ENCODE measurements at places on chromosomes 3 and 15.

- no peak for DNase-seq
Observed at GRCh38 chr3:22606938-22607337, 596.2 kb upstream of the UBE2E2 start.

GRCh38 chr3:143000528-143000927 lies 842 bp upstream of the U2SURP start:
- DNase-seq = peak; percentile 62

- no peak for DNase-seq
Observed at GRCh38 chr15:32014953-32015352, 15.4 kb upstream of the CHRNA7 start.

GRCh38 chr3:35968043-35968622 lies 328.8 kb downstream of the ARPP21 start:
- DNase-seq = no peak

DNA sequence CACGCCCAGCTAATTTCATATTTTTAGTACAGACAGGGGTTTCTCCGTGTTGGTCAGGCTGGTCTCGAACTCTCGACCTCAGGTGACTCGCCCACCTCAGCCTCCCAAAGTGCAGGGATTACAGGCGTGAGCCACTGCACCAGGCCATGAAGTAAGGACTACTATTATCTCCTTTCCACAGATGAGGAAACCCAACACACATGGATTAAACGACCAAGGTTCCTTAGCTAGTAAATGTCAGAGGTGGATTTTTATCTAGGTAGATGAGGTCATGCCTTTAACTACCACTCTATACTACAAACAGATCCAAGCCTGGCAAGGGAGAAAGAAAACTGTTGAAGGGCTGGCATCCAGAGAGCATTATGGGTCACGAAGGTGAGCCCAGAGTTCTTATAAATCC lies 15.5 kb upstream of the TBL1XR1 start:
- DNase-seq = no peak

DNA sequence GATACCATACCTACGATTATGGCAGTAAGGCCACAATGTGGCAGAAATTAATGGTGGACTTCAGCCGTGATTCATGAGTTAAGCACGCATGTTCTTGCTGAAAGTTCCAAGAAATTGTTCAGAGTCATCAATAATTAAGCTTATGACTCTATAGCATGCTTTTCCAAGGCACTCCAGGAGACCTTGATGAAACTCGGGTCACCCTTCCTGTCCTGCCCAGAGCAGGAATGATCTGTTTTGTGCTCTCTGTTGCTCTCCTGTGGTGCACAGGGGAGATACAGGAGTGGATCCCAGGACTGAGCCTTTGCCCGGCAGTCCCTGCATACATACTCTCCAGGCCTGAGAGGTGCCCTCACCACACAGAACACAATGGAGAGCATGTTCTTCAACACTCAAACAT lies 141.6 kb upstream of the SLC2A2 start:
- no peak for DNase-seq

DNA sequence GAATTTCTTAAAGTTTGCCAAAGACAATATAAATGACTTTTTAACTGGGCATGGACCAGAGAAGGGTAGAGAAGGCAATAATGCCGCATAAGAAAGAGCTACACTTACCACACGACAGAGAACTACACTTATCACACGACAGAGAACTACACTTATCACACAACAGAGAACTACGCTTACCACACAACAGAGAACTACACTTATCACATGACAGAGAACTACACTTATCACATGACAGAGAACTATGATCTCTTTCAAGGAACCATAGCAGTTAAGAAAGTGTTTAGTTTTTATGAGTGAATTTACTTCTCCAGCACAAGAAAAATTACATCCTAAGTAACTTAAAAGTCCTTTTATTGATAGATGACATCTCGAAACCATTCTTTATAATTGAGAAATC lies 32.0 kb downstream of the DCUN1D1 start:
- no peak for DNase-seq

DNA sequence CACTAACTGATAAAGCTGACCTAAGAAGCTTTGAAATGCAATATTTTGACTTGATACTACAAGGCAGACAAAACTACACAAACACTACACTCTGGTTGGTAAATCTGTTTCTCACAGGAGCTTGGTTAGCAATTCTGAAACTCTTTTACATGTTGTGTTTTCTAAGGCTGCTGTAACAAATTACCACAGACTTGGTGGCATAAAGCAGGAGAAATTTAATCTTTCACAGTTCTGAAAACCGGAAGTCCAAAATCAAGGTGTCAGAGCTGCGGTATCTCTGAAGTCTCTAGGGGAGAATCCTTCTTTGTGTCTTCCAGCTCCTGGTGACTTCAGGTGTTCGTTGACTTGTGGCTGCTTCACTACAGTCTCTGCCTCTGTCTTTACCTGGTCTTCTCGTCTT lies 12.9 kb upstream of the PFN2 start:
- DNase-seq = no peak

DNA sequence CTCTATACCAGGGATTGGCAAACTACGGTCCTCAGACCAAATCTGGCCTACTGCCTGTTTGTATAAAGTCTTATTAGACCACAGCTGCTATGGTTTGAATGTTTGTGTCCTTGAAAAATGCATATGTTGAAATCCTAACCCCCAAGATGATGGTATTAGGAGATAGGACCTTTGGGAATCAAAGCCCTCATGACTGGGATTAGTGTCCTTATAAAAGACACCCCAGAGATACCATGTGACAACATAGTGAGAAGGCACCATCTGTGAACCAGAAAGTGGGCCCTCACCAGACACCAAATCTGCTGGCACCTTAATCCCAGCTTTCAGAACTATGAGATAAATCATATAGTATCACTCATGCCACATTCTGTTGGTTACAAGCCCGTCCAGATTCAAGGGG lies 7.4 kb downstream of the HMCES start:
- DNase-seq = no peak

DNA sequence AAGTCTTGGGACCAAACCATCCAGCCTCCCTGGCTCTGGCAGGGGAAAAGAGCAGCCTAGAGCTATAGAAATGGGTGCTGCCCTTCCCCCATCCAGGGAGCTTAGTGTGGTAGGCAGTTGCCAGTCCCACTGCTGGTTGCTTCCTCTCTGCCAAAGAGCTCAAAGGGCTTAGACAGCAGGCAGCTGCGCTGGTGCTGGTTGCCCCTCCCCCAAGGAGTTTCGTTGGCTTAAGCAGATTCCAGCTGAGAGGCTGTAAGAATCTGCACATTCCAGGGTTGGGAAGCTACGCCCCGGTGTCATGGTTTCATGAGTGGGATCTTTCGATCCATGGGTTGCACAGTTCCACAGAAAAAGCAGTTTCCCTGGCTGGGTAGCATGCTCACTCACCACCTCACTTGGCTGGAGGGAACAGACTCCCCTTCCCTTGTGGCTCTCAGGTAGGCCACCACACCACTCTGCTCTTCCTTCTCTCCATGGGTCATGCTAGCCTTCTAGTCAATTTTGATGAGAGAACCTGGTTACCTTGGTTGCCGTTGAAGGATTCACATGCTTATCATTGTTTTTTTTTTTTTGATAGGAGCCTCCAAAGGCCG lies 195.1 kb downstream of the EPHA6 start:
- no peak for DNase-seq

- DNase-seq = no peak
Observed at GRCh38 chr15:82798531-82799166, 7.2 kb downstream of the FSD2 start.

DNA sequence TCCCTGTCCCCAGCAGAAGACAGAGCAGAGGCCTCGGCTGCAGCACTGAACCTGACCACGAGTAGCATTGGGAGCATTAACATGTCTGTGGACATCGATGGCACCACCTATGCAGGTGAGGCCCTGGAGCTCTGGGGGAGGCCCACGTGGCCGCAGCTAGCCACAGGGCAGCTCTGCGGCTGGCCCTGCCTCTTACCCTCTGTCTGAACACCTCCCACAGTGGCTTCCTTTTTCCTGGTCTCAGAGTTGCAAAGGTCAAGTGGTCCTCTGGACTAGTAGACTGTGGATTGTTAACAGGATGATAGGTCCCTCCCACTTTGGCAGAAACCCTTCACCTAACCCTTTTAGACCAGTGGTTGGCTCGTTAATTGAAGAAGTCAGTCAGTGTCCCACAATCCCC lies 22.5 kb upstream of the CLK3 start:
- no peak for DNase-seq

DNA sequence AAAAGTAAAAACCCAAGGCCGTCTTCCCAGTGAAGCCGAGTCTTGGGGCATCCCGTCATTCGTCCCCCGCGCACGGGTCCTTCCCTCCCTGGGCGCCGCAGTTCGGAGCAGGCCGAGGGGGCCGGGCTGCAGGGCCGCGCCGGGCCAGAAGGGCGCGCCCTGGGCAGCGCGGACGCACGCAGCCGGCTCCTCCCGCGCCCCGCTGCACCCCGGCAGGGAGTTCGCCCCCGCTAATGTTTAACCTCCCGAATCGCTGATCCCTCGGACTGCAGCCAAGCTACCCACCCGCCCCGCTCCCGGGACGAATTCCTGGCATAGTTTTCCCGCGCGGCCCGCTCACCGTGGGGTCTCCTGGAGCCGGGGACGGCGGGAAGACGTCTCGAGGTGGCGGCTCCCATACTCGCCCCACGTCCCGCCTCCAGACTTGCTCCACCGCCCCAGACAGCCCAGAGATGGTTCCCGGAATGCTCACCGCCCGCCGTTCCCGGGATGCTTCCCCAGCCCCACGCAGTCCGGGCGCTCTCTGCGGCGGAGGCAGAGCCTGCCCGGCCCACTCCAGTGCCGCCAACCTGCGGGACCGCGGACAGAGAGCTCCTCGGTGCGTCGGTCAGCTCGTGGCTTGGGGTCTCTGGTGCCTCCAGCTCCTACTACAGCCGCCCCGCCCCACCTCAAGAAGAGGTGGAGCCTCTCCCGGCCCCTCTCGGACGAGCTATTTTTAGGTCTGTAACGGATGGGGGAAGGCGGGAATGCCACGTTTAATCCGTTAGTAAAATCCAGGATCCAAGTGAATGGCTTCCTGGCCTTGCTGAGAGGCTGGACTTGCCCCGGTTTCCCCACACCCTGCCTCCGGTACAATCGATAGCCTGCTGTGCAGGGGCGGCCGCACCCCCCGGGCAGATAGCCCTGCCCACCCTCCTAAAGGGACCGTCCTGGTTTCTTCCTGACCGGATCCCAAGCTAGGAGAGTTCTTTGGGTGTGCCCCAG lies at the start of gene DZIP1L:
Gene DZIP1L, minus strand, starts transcription at position 621 of the 984 bp plus-strand sequence. CDS start 11,637 bp downstream, outside the sequence.
- peak; percentile 87 for DNase-seq

- DNase-seq = peak; percentile 73
Observed at GRCh38 chr15:41115161-41115651, 874 bp downstream of the INO80 start.

DNA sequence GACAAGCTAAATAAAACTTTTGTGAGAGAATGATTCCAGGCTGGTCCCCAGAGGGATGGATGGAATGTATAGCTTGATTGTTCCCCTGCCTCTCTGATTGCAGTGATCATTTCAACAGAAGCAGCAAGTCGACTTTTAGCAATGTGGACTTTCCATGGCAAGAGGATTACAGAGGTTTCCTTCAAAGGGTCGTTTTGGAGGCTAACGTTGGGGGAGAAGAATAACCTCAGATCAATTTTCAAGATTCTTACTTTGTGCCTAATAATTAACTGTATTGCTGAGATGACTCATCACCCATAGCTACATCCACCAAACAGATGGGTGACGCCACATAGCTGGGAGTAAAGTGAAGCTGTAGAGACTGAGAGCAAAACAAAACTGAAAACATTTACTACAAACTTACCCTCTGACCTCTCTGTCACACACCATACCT lies 79.9 kb downstream of the GTPBP8 start:
- DNase-seq = no peak
